ENCODE measurements at places on chromosomes 6 and 20. TPM values are rescaled to one million over a fixed set of nuclear protein-coding genes. Genes with fewer than 3 reads are reported as not detected.

DNA sequence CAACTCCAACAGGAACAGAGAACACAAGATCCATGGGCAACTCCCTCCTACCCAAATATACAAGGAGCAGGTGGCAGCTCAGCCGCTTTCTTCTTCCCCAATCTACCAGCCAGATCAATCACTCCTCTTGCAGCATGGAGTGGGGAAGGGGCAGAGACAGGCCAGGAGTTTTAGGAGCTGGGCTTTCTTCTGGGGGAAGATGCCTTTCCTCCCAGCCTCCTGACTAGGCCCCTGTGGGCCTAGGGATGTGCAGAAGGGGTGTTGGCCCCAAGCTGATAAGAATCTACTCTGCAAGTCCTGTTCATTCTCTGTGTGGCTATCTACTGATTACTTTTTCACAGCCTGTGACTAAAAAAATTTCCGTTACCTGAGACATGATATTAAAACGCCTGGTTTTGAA, 189.0 kb downstream of the BCAS1 start:
- no peak overlapping the region for H3K27ac ChIP-seq
- no peak overlapping the region for H3K4me3 ChIP-seq

DNA sequence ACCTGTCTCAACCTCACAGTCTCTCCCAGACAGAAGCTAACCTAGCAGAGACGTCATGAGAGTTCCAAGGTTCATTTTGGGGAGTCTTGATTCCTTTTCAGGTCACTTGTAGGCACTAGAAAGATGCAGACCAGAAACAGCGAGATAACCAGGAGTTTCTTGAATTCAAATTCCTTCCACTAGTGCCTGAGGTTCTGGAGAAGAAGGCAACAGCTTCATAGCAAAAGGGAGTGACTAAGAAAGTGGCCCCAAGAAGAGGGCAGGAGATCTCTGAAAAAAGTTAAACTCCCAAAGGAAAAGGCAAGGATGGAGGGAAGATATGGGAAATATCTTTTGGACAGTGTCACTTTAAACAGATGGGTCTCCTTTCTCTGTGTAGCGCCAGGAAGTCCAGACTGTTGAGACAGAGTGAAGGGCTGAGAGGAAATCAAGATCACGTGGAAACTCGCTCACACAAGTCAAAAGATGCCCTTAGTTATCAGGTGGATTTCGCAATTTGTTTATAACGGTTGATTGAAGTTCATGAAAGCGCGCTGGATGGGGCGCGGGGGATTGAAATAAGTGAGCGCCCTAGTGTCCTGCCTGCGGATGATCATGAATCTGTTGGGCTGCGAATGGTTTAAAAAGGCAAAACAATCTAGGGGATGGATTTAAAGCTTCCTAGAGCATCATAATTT, 4.8 kb upstream of the PRSS16 start:
- no peaks in the 10 kb centered on the region for H3K36me3 ChIP-seq
- no peak overlapping the region for H3K27ac ChIP-seq
- no peak overlapping the region for H3K4me3 ChIP-seq

DNA sequence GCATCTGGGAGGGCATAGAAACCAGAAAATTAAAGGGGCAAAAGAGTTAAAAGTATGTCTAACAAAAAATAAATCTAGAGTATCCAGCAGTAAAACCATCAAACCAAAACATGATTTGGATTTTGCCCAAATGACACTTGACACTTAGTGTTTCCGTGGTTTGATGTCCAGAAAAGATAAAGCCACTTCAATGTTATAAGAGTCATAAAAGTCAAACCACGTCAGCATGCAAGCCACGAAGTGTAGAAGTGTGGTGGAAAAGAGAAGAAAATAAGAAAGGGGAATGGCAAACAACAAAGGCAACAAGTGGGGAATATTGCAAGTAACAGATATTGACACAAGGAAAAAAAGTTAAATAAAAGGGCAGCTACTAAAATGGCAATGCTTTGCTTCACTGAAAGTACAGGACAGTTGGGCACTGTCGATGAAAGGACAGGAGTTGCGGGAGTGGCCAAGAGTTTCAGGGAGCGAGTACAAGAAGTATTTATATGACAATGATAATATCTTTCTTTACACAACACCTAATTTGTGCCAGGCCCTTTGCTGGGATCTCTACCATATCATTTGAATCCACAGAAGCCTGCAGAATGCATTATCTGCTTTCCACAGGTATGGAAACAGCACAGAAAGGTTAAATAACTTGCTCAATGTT, 6.3 kb upstream of the HDDC2 start:
- H3K36me3 ChIP-seq, result no peaks in the 10 kb centered on the region
- DNase-seq, result no peak
- no peaks in the 10 kb centered on the region for H3K4me1 ChIP-seq
- no peak overlapping the region for H3K4me3 ChIP-seq
- H3K27me3 ChIP-seq, result no peaks in the 10 kb centered on the region

DNA sequence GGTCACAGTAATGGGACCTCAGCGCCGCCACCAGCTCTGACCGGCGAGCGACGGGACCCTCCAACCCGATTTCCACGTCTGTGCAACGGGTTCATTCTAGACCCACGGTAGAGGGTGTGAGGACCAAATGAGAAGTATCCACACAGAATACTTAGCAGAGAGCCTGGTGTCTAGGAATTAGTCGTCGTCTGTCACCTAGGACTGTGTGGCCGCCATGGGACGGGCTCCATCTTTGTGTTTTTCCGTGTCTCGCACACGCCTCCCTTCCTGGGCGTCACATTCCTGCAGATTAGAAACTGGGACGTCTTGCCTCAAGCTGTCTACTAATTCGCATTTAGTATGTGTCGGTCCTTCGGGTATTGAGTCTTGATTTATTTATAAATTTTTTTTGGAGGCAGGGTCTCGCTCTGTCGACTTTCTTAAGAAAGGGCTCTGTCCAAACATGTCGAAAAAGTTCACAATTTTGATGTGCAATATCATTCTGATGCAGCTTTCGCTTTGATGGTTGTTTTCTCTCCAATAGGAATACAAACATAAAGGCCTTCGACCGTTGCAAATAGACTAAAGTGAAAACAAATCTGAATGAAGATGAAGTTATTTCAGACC, 563 bp downstream of the MGME1 start:
- H3K4me1 ChIP-seq, result peaks cover 4% of the 10 kb centered on the region
- peak overlapping the region; percentile 96 for H3K27ac ChIP-seq
- H3K27me3 ChIP-seq, result no peaks in the 10 kb centered on the region
- no peak for DNase-seq

DNA sequence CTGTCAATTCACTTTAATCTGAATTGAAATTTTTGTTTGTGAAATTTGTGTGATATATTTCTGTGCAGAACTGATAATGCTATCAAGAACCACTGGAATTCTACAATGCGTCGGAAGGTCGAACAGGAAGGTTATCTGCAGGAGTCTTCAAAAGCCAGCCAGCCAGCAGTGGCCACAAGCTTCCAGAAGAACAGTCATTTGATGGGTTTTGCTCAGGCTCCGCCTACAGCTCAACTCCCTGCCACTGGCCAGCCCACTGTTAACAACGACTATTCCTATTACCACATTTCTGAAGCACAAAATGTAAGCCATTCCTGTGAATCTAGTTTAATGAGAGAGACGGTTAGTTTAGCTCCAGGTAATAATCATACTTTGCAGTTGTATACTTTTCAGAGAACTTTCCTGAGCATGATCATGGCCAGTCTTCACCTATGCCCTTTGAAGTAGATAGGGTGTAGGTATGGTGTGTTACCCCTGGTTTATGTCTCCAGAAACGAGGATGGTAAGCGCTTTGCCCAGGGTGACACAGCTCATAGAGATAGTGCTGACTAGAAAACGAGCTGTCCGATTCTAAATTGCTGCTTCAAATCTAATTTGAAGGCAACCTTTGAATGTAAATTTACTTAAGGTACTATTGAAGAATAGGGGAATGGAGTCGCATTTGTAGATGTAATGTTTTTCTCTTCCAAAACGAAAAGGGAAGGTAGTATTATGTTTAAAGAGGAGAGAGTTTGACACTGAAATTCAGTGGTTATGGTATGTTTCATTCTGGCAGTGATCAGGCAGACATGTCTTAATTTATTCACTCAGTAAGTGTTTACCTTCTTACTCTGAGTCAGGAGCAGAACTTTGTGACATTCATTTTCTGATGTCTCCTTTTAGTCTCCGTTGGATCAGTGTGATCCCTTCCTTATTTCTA, 11.4 kb downstream of the MYB start:
- H3K4me1 ChIP-seq, result no peaks in the 10 kb centered on the region
- no peaks in the 10 kb centered on the region for H3K36me3 ChIP-seq
- no peaks in the 10 kb centered on the region for H3K27me3 ChIP-seq
- H3K27ac ChIP-seq, result no peak overlapping the region

Gene GNRH2
- total RNA-seq, result not detected

DNA sequence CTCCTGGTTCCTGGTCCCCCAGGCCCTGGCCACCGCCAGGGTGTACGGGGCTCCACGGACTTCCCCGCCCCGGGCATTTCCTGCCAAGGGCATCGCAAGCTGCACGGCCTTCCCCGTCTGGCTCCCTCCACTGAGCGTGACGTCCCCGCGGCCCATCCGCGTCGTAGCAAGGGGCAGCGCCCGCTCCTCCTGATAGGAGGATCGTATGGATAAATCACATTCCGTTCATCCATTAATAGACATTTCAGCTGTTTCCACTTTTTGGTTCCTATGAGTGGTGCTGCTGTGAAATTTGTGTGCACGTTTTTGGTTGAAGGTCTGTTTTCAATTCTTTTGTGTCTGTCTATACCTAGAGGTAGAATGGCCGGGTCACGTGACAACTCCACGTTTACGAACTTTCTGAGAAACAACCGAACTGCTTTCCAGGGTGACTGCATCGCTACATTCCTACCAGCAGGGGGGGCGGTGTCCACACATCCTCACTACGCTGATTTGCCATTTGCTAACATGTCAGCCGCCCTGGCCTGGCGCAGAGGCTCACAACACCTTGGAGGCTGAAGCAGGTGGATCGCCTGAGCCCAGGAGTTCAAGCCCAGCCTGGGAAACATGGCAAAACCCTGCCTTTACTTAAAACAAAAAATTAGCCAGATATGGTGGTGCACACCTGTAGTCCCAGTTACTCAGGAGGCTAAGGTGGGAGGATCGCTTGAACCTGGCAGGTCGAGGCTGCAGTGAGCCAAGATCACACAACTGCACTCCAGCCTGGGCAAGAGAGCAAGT, 37.7 kb downstream of the KCNQ2 start:
- no peak for DNase-seq
- no peak overlapping the region for H3K4me3 ChIP-seq
- no peaks in the 10 kb centered on the region for H3K4me1 ChIP-seq
- no peaks in the 10 kb centered on the region for H3K27me3 ChIP-seq

Gene NANP
- 2.6 TPM for total RNA-seq

Gene NOX3
- total RNA-seq, result not detected

DNA sequence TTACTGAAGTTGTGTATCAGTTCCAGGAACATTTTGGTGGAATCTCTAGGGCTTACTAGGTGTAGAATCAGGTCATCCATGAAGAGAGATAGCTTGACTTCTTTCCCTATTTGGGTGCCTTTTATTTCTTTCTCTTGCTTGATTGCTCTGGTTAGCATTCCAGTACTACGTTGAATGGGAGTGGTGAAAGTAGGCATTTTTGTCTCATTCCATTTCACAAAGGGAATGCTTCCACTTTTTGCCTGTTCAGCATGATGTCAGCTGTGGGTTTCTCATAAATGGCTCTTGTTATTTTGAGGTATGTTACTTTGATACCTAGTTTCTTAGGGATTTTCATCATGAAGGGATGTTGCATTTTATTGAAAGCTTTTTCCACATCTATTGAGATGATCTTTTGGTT, 195.3 kb downstream of the MOXD1 start:
- no peak overlapping the region for H3K27ac ChIP-seq
- H3K4me1 ChIP-seq, result peaks cover 2% of the 10 kb centered on the region
- H3K36me3 ChIP-seq, result no peaks in the 10 kb centered on the region
- H3K27me3 ChIP-seq, result no peaks in the 10 kb centered on the region
- no peak overlapping the region for H3K4me3 ChIP-seq

Gene GSTA2
- not detected for total RNA-seq

Gene VSX1
- total RNA-seq, result not detected

- no peak overlapping the region for H3K4me3 ChIP-seq
- no peaks in the 10 kb centered on the region for H3K36me3 ChIP-seq
- no peaks in the 10 kb centered on the region for H3K27me3 ChIP-seq
Observed at GRCh38 chr20:24779946-24780345, 169.1 kb upstream of the CST7 start.

DNA sequence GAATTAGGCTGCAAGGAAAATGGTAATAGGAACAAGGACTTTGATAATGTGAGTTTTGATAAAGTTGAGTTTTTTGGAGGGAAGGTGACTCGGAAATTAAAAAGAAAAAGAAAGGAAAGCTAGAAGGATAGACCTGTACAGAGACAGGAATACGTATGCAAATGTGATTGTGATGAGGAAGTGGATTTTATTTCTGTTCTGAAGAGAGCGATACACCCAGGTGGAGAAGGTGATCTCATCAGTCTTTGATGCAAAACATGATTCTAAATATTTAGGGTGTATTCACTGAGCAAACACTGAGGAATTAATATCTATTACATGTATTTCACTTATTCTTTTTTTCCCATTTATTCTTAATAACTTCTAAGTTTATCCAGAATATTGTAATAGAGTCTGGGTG, 9.2 kb upstream of the PLEKHG1 start:
- no peak overlapping the region for H3K27ac ChIP-seq
- no peaks in the 10 kb centered on the region for H3K27me3 ChIP-seq
- H3K36me3 ChIP-seq, result no peaks in the 10 kb centered on the region
- no peaks in the 10 kb centered on the region for H3K4me1 ChIP-seq
- no peak for DNase-seq

Gene OPRL1
- total RNA-seq, result 0.21 TPM

DNA sequence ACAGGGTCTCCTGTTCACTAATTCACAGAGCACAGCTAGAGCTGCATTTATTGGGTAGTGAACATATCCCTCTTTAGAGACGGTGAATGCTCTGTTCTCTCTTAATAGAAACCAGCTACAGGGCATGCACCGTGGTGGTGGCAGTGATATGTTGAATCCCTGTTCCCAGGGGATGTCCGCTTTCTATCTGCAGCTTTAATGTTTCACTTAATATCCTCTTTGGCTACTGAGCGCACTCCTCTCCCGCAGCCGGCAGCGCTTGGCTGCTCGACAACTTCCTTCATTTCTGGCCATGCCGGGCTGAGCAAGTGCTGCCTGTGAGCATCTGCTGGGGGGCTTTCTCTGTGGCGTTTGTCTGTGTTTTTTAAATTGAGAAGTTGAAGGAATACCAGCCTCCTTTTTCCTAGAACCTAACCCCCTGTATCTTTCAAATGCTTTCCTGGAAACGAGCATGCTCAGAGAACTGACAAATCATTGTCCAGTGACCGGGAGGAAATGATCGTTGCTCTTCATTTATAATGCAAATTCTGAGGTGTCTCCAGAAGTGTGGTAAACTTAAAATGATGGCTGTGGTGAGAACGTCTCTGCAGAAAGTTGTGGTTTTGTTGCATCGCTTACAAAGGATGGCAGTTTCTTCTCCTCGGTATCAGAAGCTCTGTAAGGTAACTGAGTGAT, 297.9 kb downstream of the UTRN start:
- H3K4me3 ChIP-seq, result no peak overlapping the region
- H3K27me3 ChIP-seq, result no peaks in the 10 kb centered on the region
- peaks cover 8% of the 10 kb centered on the region for H3K36me3 ChIP-seq

- no peak for DNase-seq
- H3K27me3 ChIP-seq, result no peaks in the 10 kb centered on the region
- H3K4me1 ChIP-seq, result no peaks in the 10 kb centered on the region
- H3K4me3 ChIP-seq, result no peak overlapping the region
- H3K36me3 ChIP-seq, result no peaks in the 10 kb centered on the region
Observed at GRCh38 chr6:77136086-77136485, 327.2 kb downstream of the HTR1B start.

GRCh38 chr6:44921798-44922197, 406.3 kb upstream of the RUNX2 start:
- no peak overlapping the region for H3K27ac ChIP-seq
- no peaks in the 10 kb centered on the region for H3K4me1 ChIP-seq
- H3K27me3 ChIP-seq, result no peaks in the 10 kb centered on the region
- no peaks in the 10 kb centered on the region for H3K36me3 ChIP-seq
- no peak for DNase-seq

- H3K27me3 ChIP-seq, result peaks cover 5% of the 10 kb centered on the region
- peaks cover 3% of the 10 kb centered on the region for H3K4me1 ChIP-seq
- H3K4me3 ChIP-seq, result no peak overlapping the region
- H3K27ac ChIP-seq, result no peak overlapping the region
Observed at GRCh38 chr20:64053841-64054661, 4.6 kb upstream of the SOX18 start.

Data from ascending aorta (tissue), 2 donors.